Uterine smooth muscle cell (primary cell): ENCODE measurements at places on chromosomes 7 and 10. TPM values are rescaled to one million over a fixed set of nuclear protein-coding genes. Genes with fewer than 3 reads are reported as not detected.

The ANKRD30A gene
- not detected in 2 replicates for total RNA-seq

The SPDYE16 gene
- 0.12 TPM in 1 of 2 replicates, not detected in the other for total RNA-seq

The POLR2J2 gene
- total RNA-seq: 3.2 and 3.3 TPM in 2 replicates

The HHEX gene
- 0.62 and 0.66 TPM in 2 replicates for total RNA-seq

The LRGUK gene
- total RNA-seq: 0.12 and 0.22 TPM in 2 replicates

The HOXA5 gene
- total RNA-seq: 0.66 and 0.75 TPM in 2 replicates

The TLL2 gene
- 0.12 and 0.22 TPM in 2 replicates for total RNA-seq

The GBX1 gene
- total RNA-seq: not detected in 2 replicates

The HKDC1 gene
- 1.3 and 10.6 TPM in 2 replicates for total RNA-seq

The SGCE gene
- total RNA-seq: 71.6 and 78.4 TPM in 2 replicates

The PRR15 gene
- 0.22 and 0.87 TPM in 2 replicates for total RNA-seq

The LHPP gene
- 12.1 and 20.9 TPM in 2 replicates for total RNA-seq

The OR2A5 gene
- total RNA-seq: not detected in 2 replicates

The EN2 gene
- total RNA-seq: not detected in 2 replicates

The RAPGEF5 gene
- 0.75 and 1.1 TPM in 2 replicates for total RNA-seq

The C10orf105 gene
- total RNA-seq: under 0.01 TPM in 2 replicates

The C10orf67 gene
- total RNA-seq: 0.11 and 0.12 TPM in 2 replicates

The ZFAND4 gene
- total RNA-seq: 7.1 and 8.7 TPM in 2 replicates

The VIPR2 gene
- total RNA-seq: not detected in 2 replicates

The GPR26 gene
- not detected in 2 replicates for total RNA-seq

The KCNK18 gene
- total RNA-seq: not detected in 2 replicates

The MCM10 gene
- 5.4 and 16.0 TPM in 2 replicates for total RNA-seq

The AMZ1 gene
- total RNA-seq: 0.22 and 0.62 TPM in 2 replicates

The ABCA13 gene
- total RNA-seq: 0.62 and 1.1 TPM in 2 replicates

The ZDHHC16 gene
- total RNA-seq: 45.0 and 51.1 TPM in 2 replicates
